ENCODE measurements at places on chromosomes 11 and 22. TPM values are rescaled to one million over a fixed set of nuclear protein-coding genes. Genes with fewer than 3 reads are reported as not detected.

DNA sequence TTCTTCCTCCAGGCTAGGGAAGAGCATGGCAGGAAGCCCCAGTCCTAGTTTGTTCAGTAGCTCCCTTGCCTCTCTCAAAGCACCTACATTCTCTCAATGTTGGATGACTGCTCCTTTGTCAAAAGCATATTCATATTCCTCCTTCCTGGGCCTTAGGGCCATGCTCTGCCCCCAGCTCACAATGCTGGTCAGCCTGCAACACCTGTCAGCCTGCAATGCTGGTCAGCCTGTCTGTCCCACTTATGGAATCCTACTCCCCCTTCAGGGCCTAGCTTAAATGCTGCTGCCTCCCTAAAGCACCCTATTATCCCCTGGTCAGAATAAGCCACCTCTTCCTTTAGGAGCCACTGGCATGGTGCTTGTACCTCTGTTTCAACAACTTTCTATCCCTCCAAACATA lies 45.2 kb downstream of the SERGEF start:
- DNase-seq: no peak

GRCh38 chr11:85029964-85030363 lies 597.2 kb downstream of the DLG2 start:
- no peak for DNase-seq

- DNase-seq: no peak
These were observed 97.7 kb downstream of the NXPE2 start for GRCh38 chr11:114775875-114776621.

GRCh38 chr11:10095412-10096208 lies 198.4 kb downstream of the SBF2 start:
- DNase-seq: no peak

- DNase-seq: no peak
These were observed 93.9 kb downstream of the TRMU start for GRCh38 chr22:46429325-46429853.

Gene CBLIF
- total RNA-seq: not detected

Gene ELFN2
- 1.5 TPM for total RNA-seq

Gene CARD16
- total RNA-seq: 13.0 TPM

Gene OR10G4
- not detected for total RNA-seq

Measured in Calu3 (cell line).